ENCODE measurements at places on chromosomes 3 and 15. TPM values are rescaled to one million over a fixed set of nuclear protein-coding genes. Genes with fewer than 3 reads are reported as not detected.
A peak's percentile ranks its signal among the peaks of the same experiment; 100 is the strongest.

GRCh38 chr3:179898024-179898423, 138.7 kb downstream of the PEX5L start:
- DNase-seq: peak; percentile 38

- DNase-seq: no peak
Measured at GRCh38 chr3:172658344-172659245, 52.3 kb downstream of the NCEH1 start.

DNA sequence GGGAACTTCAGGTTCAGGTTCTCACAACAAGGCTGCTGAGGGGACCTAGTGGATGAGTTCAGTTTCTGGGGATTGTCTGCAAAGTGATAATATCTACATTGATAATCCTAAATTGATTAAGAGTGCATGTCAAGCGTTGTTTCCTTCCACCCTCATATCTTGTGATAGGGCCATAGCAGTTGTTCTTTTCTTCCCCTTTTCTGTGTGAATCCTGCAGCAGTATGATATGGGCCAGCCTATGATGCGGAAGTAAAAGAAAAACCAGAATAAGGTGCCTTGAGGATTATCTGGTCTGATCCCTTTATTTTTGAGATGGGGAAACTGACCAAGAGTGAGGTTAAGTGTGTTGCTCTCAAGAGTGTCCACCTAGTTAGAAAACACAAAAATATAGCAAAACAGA, 86.2 kb downstream of the MITF start:
- no peak for DNase-seq

The AQP9 gene
- not detected for total RNA-seq

The ABHD2 gene
- total RNA-seq: 36.8 TPM

The CYP1A2 gene
- total RNA-seq: not detected

- DNase-seq: no peak
Measured at GRCh38 chr3:57960174-57960505, 48.1 kb upstream of the FLNB start.

The SGO1 gene
- total RNA-seq: 26.5 TPM

DNA sequence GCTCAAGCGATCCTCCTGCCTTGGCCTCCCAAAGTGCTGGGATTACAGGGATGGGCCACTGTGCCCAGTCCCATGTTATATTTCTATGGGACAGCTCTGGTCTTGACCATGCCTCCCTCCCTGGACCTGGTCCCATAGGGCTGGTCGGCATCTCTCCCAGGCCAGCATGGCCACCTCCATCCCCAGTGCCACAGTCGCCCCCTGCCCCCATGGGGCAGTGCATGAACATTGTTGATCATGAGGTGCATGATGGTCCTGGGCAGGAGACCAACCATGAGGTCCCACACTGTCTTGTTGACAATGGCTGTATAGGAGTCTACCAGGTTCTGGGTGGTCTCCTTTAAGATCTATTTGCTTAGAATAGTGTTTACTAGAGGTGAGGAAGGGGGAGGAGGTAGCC, 6.5 kb downstream of the RPS17 start:
- no peak for DNase-seq

The FEZF2 gene
- not detected for total RNA-seq

DNA sequence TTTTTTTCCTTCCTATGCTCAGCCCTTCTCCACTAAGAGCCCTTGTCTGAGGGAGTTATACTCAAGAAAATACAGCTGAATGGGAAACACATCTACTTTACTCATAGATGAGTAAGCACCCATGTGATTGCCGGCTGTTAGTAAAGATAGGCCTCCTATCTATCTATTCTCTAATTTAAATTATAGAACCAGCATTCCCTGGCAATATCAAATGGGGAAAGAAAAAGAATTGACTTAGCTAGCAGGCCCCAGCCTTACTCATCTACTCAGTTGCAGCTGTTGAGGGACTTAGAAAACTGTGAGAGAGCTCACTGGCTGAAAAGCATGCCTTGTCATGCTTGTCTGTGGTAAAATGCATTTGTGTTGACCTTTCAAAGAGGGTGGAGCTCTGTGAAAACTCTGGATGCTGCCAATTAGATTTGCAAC, 116.9 kb upstream of the LRRFIP2 start:
- DNase-seq: no peak

- DNase-seq: no peak
Measured at GRCh38 chr3:46455231-46456115, 9.2 kb downstream of the LTF start.

DNA sequence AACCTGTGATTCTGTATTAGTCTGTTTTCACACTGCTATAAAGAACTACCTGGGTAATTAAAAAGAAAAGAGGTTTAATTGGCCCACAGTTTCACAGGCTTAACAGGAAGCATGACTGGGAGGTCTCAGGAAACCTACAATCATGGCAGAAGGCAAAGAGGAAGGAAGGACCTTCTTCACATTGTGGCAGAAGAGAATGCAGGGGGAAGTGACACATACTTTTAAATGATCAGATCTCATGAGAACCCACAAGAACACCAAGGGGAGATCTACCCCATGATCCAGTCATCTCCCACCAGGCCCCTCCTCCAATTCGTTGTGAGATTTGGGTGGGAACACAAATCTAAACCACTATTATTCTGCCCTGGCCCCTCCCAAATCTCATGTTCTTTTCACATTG, 6.1 kb downstream of the ZKSCAN7 start:
- DNase-seq: no peak

DNA sequence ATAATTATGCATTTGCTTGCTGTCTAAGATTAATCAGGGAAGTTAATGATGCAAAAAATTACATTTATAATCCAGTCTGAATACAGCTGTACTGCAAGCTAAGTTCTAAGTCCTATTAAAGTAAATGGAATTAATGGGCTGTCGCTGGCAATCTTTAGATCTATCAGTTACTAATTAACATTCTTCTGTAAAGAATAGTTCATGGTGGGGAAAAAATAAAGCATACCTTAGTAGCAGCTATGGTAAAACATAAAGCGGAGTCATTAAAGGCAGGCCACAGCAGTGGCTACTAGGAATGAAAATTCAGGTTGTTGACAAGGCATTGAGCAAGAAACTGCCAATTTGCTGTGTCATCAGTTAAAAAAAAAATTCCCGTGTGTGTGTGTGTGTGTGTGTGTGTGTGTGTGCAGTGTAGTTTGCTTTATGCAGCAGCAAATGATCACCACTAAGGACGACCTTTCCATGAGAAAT, 129.8 kb downstream of the ZNF385D start:
- DNase-seq: no peak

- DNase-seq: no peak
Measured at GRCh38 chr3:172134352-172134751, 95.0 kb downstream of the FNDC3B start.

DNA sequence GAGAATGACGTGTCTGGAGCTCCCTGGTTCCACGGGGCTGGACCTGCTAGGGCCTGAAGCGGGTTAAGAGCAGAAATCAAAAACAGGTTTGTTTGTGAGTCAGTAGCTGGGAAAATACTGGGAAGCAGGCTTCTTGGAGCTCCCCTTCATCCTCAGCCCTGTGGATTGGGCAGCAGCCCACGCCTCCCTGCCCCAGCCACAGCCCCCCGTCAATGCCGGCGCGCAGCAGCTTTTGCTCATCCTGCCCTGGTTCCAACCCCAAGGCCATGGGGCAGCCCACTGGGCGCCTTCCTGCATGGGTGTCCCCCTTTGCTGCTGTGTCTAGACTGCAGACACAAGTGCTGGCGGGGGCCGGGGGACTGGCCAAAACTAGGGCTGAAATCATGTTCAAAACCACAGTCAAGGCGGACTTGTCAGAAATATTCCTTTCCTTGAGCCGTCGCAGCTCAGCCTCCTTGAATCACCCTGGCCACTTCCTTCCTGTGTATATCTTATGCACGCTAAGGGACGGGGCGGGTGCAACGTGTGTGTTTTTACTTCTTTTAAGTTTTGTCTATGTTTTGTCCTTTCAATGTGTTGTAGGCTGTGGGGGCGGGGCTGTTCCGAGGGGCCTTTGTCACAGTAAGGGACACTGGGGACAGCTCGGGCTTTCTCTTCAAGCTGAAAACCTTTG, 108.1 kb downstream of the KLF13 start:
- peak; percentile 99 for DNase-seq

Data from activated CD8-positive, alpha-beta T cell treated with anti-CD3 and anti-CD28 coated beads for 36 hours (primary cell).